Kasumi-1 (cell line): ENCODE measurements at places on chromosomes 1 and 21.

DNA sequence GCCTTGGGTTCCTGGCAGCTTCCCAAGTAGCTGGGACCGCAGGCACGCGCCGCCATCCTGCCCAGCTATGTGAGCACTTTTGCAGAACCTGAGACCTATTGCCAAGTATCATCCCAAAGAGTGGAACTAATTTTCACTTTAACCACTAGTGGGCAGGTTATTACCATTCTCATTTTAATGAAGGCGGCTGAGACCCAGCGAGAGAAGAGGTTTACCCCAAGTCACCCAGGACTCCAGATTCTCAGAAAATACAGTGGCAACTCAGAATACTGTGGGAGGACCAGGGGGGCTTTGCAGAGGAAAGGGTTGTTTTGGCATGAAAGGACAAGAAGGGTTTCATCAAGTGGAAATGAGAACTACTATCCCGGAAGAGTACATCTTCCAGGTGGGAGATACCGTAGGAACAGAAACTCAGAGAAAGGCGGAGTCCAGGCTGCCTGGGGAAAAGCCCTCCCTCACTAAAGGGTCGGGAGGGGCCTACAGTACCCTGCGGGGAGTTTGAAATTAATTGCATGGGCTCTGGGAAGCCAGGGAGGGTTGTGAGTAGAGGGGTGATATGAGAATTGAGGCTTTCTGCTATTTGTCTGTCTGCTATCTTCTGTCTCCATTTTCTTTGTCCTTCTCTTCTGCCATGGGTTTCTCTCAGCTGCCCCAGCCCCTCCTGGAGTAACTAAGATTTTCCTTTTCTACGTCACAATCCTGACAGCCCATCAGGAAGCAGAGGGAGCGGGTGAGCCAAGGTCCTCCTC lies 7.2 kb upstream of the SEMA4A start:
- DNase-seq = peak; percentile 96

DNA sequence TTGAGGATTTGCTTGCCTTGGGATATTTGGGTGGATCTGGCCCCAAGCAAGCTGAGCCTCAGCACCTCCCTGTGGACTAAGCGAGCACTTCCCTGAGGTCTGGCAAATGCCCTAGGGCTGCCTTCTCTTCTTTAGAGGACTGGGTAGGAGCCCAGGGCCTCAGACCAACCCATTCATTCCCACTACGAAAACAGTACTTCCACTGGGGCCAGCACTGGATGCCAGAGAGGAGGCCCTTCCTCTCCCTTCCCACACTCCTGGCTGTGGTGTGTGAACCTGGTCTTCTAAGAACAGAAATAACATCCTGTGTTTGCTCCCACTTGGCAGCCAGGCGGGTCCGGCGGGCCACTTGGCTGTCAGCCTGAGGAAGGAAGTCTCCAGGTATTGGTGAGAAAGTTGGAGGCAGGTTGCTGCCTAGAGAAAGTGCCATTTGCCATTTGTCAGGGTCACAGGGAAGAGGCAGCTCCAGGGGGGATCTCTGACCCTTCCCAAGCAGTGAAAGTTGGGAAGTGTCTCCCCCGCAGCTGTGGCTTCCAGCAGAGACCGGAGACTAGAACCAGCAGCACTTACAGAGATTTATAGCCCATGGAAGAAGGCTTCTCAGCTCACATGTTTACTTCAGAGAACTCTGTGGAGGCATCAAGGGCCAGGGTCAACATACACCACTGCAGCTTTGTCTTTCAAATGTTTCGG lies 323.5 kb downstream of the SIPA1L2 start:
- DNase-seq = no peak

DNA sequence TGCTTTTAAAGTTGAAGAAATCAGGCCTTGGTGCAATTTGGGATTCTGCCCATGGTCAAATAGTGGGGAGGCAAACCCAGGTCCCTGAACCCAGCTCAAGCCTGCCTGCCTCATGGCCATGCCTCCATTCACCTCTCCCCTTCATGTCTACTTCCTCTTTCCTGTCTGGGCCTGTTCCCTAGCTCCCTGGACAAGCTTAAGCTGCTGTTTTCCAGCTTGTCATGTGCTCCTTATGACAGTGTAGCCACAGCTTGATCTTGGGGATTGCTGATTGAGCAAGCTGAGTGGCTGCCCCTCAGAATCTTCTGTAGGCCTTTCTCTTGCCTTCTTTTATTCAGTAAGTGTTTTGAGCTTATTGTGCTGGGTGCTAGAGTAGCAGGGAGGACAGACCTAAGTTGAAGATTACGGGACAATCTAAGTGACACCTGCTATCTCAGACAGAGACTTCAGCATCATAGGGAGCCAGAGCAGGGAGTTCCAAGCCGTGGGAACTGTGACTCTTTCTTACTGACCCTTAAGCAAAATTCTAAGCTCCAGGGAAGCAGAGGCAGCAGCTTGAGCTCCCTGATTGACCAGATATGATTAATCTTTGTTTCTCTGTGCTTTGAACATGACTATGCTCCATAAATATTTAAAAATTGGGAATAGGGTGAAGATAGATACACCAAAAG lies 520 bp upstream of the MR1 start:
- DNase-seq = peak; percentile 82

GRCh38 chr1:208031316-208031931 lies 120.5 kb upstream of the CD34 start:
- no peak for DNase-seq

DNA sequence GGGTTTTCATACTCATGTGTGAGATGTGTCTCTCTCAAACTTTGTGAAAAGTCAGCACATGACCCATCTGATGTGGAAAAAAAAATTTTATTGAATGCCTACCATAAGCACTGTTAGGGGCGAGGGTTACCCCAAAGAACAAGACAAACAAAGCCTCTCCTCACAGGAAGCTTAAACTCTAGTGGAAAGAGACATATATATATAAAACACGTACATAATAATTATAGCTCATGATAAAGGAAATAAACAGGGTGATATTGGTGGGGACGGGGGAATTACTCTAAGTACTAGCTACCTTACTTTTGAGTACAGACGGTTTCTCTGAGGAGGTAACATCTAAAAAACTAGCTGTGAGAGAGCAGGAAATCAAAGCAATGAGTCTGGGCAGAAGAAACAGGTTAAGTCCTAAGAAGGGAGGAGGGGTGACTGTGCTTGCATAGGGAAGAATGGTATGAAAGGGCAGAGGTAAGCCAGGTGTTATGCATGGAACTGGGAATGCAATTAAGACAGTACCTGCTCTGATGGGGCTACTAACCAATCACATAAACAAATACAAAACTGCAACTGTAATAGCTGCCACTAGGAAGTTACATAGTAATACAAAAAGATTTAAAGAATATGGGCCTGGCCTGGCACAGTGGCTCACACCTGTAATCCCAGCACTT lies 4.5 kb downstream of the LIN9 start:
- DNase-seq = no peak

DNA sequence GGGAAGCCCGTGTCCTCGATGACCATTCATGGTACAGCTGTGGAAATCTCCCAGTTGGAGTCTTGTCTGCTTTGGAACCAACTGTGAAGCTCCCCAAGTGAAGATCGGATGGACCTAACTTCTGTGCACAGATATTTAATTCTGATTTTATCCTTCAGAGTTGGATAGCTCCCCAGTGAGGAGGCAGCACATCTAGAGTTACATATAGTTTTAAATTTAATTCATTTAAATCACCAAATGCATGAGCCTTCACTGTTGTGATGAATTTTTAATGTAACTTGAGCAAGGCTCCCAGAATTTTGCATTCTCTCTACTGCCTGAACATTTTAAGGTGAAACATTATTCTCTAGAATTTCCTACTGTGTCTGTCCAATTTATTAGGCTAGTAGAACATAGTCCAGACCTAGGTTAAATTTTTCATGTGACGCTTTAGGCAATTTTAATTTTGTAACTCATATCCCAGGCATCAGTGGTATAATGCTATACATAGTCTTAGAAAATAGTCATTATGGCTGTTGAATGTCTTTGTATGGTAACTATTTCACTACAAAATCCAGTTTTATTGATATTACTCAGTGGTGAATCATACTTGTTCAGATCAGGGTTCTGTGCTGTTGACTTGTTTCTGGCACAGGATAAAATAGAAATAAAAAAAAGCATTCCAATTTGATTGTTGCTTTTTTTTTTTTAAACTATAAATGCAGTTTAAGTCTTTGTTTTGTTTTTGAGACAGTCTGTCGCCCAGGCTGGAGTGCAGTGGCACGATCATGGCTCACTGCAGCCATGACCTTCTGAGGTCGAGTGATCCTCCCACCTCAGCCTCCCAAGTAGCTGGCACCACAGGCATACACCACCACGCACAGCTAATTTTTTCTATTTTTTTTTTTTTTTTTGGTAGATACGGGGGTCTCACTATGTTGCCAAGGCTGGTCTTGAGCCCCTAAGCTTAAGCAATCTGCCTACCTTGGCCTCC lies 66.9 kb downstream of the PRDM2 start:
- DNase-seq = no peak

DNA sequence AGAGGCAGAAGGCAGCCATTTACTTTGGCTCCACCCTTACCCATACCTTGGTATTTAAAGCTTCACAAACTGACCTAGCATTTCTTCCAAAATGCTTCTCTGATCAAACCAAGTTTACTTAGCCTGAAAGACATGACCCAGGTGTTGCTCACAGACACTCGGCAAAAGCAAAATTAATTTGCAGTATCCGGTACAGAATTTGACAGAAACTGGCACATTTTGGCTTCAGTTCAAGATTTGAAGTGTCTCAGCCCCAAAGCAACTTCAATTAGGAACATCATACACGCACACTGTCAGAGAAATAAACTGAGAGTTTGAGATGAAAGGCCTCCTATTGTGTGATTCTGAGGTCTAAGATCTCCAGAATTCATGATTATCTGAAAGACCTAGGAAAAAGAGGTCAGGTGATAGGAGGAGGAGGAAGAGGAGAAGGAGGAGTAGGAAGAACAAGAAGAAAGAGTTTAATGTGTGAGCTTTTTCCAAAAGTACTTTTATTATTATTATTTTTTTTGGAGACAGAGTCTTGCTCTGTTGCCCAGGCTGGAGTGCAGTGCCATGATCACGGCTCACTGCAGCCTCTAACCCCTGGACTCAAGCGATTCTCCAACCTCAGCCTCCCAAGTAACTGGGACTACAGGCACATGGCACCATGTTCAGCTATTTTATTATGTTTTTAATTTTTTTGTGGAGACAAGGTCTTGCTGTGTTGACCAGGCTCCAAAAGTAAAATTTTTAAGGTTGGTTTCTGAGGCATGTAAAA lies 143.6 kb downstream of the SLC45A1 start:
- DNase-seq = no peak

DNA sequence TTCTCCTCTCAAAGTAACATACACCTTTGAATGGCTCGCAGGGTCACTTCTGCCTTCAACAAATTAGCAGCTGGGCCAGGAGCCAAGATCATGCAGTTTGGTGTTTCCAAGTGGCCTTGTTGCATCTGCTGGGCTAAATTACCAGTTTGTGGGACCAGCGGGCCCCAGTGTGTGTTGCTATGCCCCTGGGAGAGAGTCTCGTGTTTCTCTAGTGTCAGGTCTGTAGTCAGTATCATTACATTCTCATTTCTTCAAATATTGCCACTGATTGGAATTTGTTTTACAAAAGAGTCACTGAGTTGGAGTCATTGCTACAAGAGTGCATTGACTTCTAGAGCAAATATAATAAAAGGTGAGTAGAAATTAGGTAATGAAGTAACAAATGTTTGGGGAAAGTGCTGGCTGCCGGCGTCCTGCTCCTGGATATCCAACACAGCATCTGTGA lies 35.5 kb downstream of the RHOU start:
- no peak for DNase-seq

DNA sequence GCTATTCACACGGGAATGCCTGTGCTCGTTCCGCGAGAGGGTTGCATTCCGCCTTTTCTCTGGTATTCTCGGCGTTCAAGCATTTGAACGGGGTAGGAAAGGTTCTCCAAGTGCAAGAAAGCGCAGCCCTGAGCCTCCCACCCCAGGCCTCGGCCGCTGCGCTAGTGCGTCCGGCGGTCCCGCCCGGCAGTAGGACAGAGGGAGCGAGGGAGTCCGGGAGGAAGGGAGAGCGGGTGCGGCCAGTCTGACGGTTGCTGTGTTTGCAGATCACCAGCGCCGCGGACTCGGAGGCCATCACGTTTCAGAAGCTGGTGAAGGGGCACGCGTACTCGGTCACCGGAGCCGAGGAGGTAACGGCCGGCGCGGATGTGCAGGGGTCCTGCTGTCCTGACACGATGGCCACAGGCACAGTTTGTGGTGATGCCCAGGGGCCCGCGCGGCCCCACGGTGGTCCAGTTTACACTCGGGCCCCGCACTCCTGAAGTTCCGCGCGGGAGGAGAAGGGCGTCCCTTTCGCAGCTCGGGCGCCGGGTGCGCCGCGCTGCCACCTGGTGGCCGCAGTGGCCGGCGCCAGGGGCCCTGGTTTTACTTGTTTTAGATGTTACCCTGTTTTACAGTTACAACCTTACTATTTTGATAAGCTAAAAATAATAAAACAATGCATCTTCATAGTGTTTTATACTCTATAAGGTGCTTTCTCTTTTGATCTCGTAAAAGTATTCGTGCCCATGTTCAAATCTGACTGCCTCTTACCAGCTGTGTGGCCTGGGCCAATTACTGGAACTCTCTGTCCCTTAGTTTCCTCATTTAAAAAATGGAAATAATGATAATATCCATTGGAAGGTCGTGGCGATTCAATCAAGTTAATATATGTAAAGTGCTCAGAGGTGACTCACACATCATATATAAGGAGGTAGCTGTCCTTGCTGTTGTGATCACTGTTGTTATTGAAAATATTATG lies 36.7 kb downstream of the CAPN2 start:
- peak; percentile 43 for DNase-seq
